ENCODE measurements at places on chromosomes 6 and 20.
A peak's percentile ranks its signal among the peaks of the same experiment; 100 is the strongest.

DNA sequence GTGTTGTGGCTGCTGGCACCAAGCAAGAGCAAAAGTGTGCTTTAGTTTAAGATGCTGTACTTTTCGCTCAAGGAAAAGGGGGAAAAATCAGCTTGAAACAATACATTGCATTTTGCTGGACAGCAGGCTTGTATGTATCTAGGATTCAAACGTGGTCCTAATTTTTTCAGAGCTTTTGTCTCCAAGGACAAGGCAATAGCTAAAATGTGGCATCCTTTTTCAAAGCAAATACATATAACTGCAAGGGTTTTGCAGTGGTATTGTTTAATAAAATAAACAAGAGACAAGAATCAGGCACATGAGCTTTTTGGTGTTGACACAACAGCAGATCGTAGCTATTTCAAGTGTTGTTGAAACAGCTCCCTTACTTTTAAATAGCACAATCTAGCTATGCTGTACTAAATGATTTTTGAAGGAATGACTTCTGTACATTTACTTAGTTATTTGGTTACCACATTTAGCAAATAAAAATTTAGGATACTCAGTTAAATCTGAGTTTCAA lies 137.0 kb upstream of the HEY2 start:
- DNase-seq, result no peak

- DNase-seq, result no peak
Observed at GRCh38 chr20:20802328-20802727, 89.9 kb upstream of the RALGAPA2 start.

DNA sequence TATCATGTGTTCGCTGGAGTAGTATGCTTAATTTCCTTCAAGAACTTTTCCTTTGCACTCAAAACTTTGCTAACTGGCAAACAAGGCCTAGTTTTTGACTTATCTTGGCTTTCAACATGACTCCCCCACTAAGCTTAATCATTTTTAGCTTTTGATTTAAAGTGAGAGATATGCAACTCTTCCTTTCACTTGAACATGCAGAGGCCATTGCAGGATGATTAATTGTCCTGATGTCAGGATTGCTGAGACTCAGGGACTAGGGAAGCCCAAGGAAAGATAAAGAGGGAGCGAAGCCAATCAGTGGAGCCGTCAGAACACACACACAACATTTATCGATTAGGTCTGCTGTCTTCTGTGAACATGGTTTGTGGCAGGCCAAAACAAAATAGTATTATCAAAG lies 491.4 kb downstream of the CBLN4 start:
- peak; percentile 1 for DNase-seq

DNA sequence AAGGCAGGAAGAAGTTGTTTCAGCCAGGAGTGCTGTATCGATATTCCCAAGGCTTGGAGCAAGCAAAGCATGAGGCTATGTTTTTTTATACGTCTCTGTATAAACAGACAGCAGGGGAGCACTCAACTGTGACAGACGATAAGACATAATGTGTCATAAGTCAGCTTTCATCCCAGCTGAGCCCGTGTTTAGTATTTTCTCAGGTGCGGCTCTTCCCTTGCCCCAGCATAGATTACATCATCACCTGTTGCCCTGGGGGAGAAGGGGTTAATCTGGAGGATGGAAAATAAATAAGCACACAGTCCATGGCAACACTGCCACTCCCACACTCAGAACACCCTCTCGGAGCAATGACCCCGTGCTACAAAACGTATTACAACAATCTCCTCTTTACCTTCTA lies 22.1 kb upstream of the KCNK5 start:
- DNase-seq, result no peak

- no peak for DNase-seq
Observed at GRCh38 chr6:149974825-149975224, 11.1 kb downstream of the ULBP1 start.

- DNase-seq, result no peak
Observed at GRCh38 chr6:76790045-76790796, 673.1 kb downstream of the HTR1B start.

DNA sequence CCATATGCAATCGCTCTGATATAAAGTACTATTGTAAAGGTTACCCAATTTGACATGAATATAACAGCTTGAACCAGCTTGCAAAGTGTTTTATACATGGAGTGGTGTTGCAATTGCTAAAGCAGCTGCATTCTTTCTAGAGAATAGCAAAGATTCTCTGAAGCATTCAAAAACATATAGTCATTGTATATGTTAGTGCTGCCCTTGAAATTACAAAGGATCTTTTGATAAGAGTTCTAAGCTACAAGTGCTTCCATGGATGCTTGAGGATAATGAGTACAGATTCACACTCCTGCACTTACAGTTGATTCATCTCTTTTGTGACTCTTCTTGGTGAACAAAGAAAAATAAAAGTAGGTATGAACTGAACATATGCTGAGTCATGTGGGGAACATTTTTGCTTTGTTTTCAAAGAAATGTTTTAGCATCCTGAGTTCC lies 175.7 kb downstream of the ALDH8A1 start:
- DNase-seq, result no peak

DNA sequence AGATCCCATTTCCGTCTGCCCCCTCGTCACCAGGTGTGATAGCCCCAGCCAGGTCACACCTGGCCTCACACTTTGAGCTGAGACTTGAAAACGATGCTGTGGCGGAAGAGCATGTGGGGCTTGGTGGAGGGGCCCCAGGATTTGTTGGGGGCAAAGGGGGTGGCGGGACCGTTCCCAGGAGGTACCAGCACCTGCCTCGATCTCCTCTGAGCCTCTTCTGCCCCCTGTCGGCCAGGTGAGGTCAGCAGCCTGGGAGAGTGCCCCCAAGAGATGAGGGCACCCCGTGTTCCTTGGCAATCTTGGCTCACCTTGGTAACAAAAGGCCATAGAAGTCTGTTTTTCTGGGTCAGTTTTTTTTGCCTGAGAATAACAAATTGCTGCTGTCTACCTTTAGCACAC lies 25.4 kb downstream of the SPATA2 start:
- no peak for DNase-seq

DNA sequence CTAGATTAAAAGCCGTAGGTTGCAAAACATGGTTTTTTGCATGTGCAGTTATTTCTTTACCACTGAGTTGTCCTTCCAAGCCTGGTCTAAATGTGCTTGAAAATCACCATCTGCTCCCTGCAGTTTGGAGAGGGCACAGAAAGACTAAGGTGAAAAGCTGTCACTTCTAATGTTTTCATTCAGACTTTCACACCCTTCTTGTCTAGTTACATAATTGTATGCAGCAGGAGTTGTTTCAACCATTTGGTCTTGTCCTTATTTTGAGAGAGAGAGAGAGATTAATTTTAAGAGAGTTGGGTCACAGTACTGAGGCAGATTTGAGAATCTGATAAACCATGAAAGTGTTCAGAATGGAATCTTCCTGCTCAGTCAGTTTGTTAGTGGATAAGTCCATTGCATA lies 82.5 kb downstream of the ARID1B start:
- DNase-seq, result no peak

GRCh38 chr20:1281279-1282057 lies 15.4 kb downstream of the SNPH start:
- no peak for DNase-seq

DNA sequence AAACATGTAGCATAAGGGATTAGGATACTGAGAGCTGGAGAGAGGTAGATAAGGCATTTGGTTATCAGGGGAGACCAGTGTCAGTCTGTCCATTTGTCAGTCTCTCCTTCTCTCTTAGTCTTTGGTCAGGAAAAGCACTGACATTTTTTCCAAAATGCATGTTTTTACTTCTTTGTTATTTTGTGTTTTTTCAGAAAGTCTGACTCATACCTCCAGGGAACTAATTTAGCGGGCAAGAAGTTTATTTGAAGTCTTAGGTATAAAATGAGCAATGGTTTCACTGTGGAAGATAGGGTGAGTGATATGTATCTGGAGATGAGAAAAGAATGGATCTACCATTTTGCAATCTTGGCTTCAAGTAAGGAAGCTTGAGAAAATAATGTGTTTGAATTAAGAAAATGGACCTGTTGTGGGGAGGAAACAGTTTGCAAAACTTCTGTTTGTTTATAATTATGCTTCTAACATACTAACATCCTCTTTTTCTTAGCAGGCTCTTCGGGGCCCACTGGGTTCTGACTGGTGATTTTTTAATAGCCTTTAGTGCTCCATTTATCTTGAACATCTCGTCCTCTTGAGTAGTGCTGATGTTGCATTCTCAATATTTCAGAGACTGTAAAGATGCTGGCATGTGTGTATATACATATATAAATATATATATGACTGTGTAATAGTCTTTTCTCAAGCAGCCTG lies 66.9 kb upstream of the FABP7 start:
- DNase-seq, result no peak

DNA sequence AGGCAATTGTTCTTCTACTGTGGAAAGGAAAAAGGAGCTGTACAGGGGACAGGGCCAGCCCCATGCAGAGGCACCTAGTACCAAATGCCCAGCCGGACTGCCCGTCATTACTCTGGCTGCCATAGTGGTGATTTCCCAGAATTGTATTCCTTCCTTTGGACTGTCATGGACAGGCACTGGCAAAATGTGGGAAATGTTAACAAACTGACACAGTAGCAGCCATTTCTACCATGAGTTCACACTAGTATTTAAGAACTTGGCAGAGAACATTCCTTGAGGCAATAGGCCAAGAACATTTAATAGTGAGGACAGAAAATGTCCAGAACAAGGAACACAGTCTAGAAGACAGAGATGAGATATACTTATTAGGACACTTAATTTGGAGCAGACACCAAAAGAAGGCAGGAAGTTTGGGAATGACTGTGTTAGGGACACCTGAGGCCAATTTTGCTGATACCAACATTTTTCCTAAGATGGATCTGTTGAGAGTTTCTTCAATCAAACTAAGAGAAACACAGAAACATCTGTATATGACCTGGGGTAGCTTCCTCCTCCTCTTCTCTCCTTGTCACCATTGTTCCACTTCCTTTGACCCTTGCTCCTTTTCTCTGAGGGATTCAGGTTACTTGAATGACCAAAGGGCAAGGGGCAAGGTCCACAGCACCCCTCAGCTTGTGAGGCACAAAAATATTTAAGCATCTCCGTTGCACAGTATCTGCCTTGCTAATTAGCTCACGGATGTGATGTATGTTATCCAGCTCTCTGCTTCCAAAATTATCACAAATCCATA lies 14.9 kb downstream of the ADTRP start:
- peak; percentile 17 for DNase-seq

- peak; percentile 2 for DNase-seq
Observed at GRCh38 chr6:28446818-28447511, 3.7 kb upstream of the ZSCAN23 start.

- peak; percentile 67 for DNase-seq
Observed at GRCh38 chr6:148460876-148461646, 118.4 kb downstream of the SASH1 start.

- DNase-seq, result peak; percentile 36
Observed at GRCh38 chr20:14959506-14960475, 622.4 kb upstream of the FLRT3 start.

DNA sequence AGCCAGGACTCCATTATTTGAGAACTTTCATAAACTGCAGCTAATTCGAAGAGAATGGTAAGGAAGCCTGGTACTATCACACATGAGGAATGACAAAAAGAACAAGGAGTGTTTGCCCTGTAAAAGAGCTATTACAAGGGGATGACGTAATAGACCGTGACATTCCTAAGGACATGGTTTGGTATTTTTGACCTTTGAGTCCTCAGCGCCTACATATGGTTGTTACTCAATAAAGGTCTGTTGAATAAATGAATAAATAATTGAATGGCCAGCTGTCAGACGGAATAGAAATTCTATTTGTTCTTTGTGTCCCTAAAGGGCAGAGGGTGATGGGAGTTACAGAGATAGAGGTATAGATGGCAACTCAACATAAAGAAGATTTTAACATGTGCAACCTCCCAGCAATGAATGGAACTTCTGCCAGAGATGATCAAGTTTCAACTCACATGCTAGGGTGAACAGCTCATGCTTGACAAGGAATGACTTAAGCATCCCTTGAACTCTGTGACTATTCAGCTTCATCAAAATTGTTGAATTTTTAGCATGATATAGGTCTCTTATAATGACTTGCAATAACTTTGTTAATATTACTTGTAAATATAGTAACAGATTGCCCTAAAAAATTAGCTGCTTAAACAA lies 115.4 kb downstream of the TENT5A start:
- DNase-seq, result no peak

GRCh38 chr6:86502497-86502896 lies 434.8 kb upstream of the HTR1E start:
- DNase-seq, result no peak

DNA sequence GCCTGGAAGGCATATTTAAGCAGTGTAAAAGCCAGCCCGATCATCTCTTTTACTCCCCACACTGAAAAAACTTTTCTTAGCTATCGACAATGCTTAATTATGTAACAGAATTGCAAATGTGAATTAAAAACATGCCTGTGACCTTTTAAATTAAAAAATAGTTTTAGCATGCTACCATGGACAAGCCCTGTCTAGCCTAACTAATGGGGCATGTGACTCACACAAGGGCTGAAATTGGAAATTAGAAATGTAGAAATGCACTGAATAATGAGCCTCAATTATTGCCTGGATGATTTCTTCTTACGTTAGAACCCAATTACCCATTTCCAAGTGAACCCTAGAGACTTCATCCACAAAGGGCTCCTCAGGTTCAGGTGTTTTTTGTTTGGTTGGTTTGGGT lies 82.7 kb downstream of the SIM1 start:
- no peak for DNase-seq

- DNase-seq, result peak; percentile 86
Observed at GRCh38 chr6:105136431-105137350, 43.1 kb downstream of the POPDC3 start.

DNA sequence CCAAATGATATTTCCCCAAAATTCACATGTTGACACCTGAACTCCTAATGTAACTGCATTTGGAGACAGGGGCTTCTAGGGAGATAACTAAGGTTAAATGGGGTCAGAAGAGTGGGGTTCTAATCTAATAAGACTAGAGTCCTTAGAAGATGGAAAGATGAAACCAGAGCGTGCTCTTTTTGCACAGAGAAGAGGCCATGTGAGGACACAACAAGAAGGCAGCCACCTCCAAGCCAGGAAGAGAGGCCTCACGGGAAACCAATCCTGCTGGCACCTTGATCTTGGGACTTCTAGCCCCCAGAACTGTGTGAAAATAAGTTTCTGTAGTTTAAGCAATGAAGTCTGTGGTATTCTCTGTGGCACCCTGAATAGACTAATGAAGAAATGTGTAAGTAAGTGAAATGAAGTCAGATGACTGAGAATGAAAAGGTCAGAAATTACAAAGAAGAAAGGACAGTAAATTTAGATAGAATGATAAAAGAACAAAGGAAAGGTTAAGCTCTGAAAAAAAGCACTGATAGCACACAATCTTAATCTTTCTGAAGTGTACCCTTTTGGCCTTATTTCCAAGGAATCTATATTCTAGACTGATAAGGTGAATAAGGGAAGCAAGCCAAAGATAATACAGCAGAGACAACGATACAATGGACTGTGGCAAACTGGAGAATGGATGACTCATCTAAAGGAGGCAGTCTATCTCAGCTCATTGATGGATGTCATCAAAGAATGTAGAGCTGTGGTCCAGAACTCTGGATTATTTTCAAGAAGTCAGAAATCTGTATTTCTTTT lies 110.4 kb downstream of the MYB start:
- no peak for DNase-seq

GRCh38 chr6:156391977-156392376 lies 385.2 kb upstream of the ARID1B start:
- no peak for DNase-seq

GRCh38 chr6:153084393-153084792 lies 46.7 kb downstream of the RGS17 start:
- no peak for DNase-seq
